SK-N-SH (cell line): ENCODE measurements at places on chromosomes 16 and 17.

GRCh38 chr17:1362964-1363363 lies 37.1 kb downstream of the YWHAE start:
- no peak for DNase-seq

DNA sequence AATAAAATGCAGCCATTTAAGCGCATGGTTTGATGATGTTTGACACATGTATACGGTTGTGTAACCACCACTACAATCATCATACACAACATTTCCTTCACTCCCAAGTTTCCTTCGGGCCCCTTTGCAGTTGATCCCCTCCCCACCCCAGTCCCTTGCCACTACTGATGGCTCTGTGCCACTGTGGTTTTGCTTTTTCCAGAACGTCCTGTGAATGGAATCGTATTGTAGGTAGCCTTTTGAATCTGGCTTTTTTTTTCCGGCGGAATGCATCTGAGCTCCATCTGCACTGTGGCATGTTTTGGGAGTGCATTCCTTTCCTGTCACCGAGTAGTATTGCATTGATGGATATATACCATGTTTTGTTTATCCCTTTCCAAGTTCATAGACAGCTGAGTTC lies 15.1 kb upstream of the MAP2K3 start:
- DNase-seq: no peak

DNA sequence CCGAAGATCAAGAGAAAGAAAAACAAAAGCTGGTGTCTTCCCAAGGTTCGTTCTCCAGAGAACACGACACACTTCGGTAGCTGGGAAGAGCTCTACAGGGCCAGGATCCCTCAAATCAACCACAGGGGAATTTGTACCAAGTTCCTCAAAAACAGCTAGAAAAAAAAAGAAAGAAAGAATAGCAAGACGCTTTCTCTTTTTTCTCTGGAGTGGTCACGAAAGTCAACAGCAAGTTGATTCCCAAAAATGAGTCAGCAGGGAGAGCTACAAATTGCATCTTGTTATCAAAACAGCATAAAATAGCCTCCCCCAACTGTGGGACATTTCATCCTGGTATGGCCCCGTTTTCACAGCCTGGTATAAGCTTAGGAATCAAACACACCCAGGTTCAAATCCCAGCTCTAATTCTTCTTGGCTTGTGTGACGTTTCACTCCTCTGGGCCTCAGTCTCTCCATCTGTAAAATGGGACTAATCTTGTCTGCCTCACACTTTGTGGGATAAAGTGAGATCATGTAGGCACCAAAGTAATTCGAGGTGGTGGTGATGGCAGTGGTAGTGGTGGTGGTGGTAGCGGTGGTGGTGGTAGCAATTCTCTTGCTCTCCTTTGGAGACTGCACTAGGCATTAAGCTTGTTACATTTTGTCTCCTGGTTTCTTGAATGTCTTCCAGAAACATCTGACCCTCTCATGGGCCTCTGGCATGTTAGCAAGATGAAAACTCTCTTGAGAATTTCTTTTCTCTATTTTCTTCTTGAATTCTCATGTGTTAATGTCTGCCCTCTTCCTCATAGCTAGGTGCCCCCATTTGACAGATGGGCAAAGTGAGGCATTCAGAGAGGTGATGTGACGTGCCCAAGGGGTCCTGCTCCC lies 988 bp upstream of the IL21R start:
- no peak for DNase-seq

GRCh38 chr17:27807567-27808470 lies 7.5 kb upstream of the NOS2 start:
- DNase-seq: no peak

GRCh38 chr16:78396673-78397072 lies 297.2 kb downstream of the WWOX start:
- DNase-seq: no peak

DNA sequence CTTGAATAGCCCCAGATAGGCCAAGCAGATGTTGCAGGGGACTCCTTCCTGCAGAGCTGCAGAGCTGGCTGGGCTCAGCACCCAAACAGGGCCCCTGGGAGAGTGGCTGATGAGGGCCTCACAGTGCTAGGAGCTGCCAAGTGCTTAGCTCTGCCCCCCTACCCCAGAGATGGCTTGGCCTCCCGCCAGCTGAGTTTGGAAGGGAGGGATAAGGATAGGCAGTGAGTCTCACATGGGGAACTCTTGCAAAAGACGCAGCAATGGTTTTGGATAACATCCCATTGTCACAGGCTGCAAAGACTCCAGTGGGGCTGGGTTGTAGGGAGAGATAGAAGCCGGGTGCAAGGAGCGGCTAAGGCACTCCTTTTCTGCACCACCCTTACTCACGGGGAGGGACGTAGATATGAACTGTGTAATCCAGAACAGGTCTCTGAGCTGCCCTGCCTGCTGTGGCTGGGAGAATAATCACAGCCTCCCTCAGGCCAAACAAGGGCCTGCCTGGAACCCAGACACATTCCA lies 52.9 kb upstream of the MAF start:
- DNase-seq: peak; percentile 61

DNA sequence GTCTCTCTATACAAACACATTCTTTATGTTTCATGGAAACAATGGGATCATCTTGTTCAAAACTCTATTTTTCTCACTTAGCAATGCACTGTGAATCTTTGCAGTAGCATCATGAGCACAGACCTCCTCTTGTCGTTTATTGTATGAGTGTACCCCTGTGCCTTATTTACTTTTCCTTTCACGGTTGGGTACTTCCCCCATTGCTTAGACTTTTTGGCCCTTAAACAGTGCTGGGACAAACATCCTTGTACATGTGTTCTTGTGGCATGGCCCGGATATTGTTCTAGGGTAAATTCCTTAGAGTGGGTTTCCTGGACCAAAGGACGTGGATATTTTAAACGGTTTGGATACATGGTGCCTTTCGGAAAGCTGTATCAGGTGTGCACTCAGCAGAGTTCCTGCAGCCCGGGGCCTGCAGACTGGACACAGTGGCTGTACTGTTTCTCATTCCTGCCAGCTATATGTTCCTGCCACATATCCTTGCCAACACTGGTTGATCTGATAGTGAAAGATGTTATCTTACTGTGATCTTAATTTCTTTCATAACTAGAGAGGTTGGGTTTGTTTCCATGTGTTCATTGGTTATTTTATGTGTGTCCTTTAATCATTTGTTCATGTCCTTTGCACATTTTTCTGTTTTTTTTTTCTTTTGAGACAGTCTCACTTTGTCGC lies 111.1 kb downstream of the OR1D5 start:
- no peak for DNase-seq

GRCh38 chr17:8732406-8733085 lies 12.1 kb downstream of the CCDC42 start:
- no peak for DNase-seq

GRCh38 chr16:3480901-3481695 lies 14.2 kb downstream of the C16orf90 start:
- peak; percentile 11 for DNase-seq

DNA sequence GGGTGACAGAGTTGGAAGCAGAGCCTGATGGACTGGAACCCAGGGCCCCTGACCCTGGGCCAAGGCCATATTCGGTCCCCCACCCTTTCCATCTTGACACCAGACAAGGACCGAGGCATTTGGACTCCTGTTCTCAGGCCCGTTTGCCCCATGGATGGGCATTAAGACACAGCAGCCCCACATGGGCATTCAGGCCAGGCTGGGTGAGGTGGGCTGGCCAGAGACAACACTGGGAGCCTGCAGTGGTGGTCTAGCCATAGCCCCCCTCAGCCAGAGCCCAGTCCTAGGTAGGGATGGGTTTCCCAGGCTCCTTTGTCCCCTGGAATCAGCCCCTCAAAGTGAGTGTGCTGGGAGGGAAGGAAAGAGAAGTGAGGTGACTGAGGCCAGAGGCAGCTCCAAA lies 1.6 kb downstream of the PDK2 start:
- no peak for DNase-seq
